SHP77 (cell line): ENCODE measurements at places on chromosomes 4 and X.

DNA sequence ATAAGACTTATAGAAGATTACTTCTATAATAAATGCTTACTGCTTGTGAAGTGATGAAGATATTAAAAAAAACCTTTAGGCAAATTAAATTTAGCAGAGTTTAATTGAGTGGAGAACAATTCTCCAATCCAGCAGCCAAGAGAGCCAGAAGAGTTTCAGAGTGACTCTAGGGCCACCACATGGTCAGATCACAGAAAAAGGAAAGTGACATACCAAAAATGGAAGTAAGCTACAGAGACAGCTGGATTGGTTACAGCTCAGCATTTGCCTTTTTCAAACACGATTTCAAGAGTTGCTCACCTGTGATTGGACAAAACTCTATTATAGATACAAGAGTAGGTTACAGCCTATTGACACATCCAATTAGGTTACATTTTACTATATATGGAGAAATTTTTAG lies 79.0 kb upstream of the TRAM1L1 start:
- DNase-seq = no peak

DNA sequence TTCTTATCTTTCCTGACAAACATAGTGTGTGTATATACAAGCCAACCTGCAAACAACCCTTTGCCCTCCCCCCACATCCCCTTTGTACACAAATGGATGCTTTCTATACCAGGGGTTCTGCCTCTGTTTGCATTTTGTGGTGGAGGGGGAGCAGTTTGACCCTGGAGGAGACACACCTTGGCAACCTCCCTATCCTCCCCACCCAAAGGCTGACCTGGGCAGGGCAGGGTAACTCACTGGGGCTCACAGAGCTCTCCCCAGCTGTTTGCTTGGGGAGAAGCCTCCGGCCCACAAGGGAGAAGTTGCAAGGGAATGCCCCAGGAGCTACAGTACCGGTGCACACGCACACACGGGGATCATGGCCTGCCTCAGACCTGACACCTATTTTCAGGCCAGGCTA lies 372.6 kb downstream of the BCOR start:
- DNase-seq = no peak

- peak; percentile 0 for DNase-seq
These were observed 114.4 kb downstream of the GLRA3 start for GRCh38 chr4:174714393-174715211.

- no peak for DNase-seq
These were observed 784.4 kb downstream of the RPA4 start for GRCh38 chrX:97668126-97668525.

DNA sequence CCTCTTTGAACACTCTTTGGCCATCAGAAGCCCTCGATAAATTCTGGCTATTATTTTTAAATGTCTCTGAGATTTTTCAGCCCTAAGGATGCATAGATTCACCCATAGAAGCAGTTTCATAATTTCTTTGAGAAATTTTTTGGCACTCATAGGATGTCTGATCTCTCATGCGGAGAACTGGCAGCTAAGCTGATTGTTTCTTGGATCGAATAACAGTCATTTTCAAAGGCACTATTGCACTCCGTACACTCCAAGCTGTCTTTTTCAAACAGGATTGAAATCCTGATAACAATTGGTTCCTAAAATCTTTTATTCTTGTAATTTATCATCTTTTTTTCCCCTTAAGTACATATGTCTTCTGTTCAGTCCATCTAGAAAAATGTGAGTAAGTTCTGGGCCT lies 411.9 kb downstream of the SPOCK3 start:
- no peak for DNase-seq

GRCh38 chrX:56228914-56229313 lies 3.2 kb upstream of the KLF8 start:
- DNase-seq = no peak

DNA sequence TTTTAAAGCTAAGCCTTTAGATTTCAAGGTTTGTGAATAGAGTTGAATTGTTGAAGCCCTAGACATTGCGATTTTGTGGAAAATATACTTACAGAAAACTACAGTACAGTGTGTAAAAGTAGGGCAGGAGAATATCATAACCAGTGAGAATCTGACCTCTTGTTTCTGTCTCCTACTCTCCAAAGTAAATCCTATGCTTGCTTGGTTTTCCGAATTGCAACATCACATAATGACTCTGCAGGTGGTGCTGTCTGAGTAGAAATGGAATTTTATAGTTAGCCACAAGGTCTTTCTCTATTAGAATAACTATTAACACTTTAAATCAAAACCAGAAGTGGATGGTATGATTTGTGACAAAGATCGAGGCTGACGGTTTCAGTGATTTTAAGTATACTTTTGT lies 505.6 kb downstream of the RAPGEF2 start:
- DNase-seq = no peak

GRCh38 chr4:16827045-16827444 lies 71.4 kb downstream of the LDB2 start:
- no peak for DNase-seq

- DNase-seq = no peak
These were observed 9.0 kb upstream of the IGFBP7 start for GRCh38 chr4:57119054-57119651.

DNA sequence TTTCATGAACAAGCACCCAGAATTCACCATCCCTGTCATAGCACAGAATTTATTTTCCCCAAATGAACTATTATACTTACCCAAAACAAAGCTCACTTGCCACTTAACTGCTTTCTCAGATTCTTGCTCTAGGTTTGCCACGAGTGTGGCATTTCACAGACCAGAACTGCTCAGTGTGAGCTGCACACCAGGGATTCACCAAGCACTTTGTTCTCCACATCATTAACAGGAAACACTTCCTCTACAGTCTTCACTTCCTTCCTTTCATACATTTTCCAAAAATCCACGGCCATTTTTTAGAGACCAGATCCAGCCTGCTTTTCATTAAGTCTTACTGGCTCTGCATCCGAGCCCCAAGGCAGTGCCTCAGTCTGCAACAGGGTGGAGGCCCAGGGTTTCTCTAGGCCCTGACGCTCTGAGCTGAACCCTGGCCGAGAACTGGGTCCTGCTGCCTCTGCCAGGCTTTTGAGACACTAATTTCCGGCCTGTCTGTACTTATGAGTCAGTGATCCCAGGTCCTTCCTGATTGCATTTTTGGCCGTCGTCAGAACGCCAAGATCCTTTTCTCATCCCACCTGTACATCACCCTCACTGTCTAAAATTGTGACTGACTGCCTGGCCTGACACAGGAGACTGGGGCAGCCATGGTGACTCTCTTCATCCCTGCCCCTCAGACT lies 67.6 kb upstream of the MTNR1A start:
- no peak for DNase-seq

GRCh38 chrX:98646351-98646750 lies 1762.6 kb downstream of the RPA4 start:
- no peak for DNase-seq

GRCh38 chr4:184012937-184013336 lies 107.8 kb downstream of the STOX2 start:
- no peak for DNase-seq

GRCh38 chr4:8401665-8402064 lies 38.9 kb downstream of the ACOX3 start:
- no peak for DNase-seq
